ENCODE measurements at places on chromosomes 7 and 10. TPM values are rescaled to one million over a fixed set of nuclear protein-coding genes. Genes with fewer than 3 reads are reported as not detected.

DNA sequence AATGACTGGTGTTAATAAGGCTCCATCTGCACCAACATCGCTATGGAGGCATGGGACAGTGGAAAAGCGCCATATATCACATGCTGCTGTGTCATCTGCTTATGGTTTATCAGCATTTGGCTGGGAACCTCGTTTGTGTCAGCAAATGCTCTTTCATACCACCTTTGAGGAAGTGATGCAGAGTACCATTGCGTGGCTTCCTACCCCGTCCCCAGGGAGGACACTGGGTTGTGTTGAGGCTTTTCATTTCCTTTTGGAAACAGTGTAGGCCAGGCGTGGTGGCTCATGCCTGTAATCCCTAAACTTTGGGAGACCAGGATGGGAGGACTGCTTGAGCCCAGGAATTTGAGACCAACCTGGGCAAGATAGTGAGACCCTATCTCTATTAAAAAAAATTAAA lies 6.8 kb downstream of the TACR2 start:
- DNase-seq, result no peak

RNLS gene
- 3.3 TPM for total RNA-seq

GRCh38 chr7:83449781-83450180 lies 199.2 kb downstream of the SEMA3E start:
- no peak for DNase-seq

DNA sequence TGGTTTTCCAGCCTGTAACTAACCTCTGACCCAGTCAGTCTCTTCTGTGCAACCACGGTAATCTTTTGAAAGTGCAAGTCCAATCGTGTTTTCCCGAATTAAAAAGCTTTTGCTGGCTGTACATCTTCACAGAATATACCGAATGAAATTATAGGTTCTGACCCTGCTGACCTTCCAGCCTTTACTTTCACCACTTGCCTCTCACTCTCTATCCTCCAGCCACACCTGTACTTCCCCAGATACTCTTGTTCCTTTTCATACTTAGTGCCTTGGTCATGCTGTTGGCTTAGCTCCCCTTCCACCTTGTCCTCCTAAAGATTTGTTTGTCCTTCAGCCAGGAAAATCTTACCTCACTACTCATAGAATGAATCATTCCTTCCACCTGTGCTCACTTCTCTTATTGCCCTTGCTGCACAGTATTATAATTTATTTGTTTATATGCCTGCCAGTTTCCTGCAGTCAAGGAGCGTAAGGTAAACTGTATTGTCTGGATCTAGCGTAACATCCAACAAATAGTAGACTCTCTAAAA lies 2.3 kb upstream of the PNPLA8 start:
- no peak for DNase-seq

GRCh38 chr10:108638225-108638624 lies 1285.1 kb downstream of the XPNPEP1 start:
- DNase-seq, result no peak

HKDC1 gene
- 2.7 TPM for total RNA-seq

DNA sequence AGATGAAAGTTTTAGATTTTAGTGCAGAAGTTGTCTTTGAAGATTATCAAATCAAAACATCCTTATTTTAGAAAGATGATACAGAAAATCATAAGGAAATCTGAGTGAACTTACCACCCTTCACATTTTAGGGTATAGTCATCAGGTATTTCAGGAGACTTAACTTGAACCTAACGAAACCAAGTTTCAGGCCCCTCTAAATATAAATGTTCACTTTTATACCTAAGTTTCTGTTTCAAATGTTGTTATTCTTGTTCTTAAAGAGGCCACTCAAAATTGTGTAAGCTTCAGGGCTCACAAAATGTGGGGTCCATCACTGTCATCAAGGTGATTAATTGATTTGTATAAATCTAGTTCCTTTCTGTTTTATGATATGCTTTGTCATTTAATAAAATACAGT lies 216.2 kb downstream of the KIAA1217 start:
- no peak for DNase-seq

PDZD7 gene
- total RNA-seq, result 2.0 TPM

DNA sequence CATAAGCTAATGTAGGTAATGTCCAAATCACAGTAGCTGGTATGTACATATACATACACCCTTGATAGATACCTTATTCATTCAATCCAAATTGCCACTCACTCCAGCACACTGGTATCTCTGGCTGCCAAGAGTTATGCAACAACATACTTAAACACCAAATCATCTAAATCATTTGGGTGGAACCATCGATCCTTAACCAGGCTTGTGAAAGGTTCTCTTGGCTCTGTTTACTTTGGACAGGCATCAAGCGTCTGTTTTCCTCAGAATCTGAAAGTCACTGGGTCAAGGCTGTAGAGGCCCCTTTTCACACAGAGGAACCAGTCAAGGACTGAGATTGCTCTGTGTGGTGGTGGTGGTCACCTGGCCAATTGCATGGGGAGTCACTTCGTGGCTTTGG lies 24.6 kb downstream of the JAZF1 start:
- DNase-seq, result no peak

ABCA13 gene
- total RNA-seq, result not detected

- no peak for DNase-seq
These were observed 24.2 kb downstream of the CRTAC1 start for GRCh38 chr10:98006266-98006665.

GRCh38 chr7:135147341-135147898 lies 452 bp upstream of the TMEM140 start:
- DNase-seq, result no peak

DNA sequence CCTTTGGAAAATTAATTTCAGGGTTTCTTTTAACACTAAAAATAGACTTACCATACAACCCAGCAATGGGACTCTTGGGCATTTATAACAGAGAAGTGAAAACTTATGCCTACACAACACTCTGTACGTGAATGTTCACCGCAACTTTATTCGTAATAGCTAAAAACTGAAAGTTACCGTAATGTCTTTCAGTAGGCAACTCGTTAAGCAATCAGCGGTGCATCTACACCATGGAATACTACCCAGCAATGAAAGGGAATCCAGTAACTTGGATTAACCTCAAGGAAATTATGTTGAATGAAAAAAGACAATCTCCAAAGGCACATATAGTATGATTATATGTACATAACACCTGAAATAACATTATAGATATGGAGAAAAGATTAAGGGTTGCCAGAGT lies 16.2 kb downstream of the CCDC3 start:
- no peak for DNase-seq

GPR22 gene
- total RNA-seq, result not detected

DNA sequence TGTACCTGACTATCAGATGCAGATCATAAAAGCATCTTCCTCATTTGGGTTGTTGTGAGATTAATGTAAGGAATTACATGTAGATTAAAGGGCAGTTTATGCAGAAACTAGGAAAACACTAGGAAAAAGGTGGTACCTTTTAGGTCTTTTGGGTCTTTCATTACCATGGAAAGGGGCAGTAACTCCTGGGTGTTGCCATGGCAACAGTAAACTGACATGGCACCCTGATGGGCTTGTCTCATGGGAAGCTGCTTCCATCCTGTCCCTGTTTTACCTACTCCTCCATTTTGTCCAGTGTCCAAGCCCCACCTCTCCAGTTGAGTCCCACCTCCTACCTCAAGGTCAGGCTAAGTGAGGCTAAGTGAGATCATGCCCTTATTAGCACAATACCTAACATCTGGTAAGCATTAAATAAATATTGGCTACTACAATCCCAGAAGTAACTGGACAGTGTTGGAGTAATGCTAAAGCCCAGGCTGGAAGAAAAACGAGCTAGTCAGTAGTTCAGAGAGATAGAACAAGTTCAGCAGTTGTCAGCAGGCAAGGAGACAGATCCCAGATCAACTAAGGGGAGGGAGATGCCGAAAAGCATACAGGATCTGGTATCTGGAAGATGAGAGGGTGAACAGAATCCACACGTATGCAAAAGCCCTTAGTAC lies 240.0 kb upstream of the AUTS2 start:
- DNase-seq, result no peak

DYNC1I1 gene
- total RNA-seq, result not detected

- DNase-seq, result no peak
These were observed 122.2 kb downstream of the PCLO start for GRCh38 chr7:83040484-83040883.

CLCN1 gene
- not detected for total RNA-seq

Data from T-cell (primary cell).